BJ (cell line): ENCODE measurements at places on chromosomes 7 and 10.

DNA sequence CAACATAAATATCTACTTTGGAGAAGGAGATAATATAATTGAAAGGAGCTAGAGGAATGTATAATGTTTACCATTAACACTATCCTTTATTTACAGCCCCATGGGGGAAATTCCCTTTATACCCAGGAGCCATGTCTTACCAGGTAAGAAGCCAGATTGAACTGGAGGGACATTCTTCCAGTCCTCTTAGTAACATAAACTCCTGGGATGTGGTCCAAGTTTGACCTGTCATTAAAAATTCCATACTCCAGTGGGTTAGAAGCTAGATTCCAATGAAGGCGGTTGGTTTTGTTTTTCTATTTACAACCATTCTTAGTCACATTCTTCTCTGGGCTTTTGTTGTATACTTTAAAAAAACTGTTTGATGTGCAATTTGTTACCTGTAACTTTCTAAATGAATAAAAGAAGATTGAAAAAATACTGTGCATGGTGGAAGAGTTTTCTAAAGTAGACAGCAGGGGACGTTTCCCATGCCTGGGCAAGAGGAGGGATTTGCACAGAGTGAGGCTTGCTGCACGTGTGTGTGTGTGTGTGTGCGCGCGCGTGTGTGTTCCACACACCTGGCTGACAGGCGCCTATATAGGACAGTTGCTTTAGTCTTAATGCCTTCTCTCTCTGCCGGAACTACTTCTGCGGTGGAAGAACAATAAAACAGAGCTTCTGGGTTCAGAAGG is 2.0 kb downstream of the PLCE1 start:
- DNase-seq = no peak

DNA sequence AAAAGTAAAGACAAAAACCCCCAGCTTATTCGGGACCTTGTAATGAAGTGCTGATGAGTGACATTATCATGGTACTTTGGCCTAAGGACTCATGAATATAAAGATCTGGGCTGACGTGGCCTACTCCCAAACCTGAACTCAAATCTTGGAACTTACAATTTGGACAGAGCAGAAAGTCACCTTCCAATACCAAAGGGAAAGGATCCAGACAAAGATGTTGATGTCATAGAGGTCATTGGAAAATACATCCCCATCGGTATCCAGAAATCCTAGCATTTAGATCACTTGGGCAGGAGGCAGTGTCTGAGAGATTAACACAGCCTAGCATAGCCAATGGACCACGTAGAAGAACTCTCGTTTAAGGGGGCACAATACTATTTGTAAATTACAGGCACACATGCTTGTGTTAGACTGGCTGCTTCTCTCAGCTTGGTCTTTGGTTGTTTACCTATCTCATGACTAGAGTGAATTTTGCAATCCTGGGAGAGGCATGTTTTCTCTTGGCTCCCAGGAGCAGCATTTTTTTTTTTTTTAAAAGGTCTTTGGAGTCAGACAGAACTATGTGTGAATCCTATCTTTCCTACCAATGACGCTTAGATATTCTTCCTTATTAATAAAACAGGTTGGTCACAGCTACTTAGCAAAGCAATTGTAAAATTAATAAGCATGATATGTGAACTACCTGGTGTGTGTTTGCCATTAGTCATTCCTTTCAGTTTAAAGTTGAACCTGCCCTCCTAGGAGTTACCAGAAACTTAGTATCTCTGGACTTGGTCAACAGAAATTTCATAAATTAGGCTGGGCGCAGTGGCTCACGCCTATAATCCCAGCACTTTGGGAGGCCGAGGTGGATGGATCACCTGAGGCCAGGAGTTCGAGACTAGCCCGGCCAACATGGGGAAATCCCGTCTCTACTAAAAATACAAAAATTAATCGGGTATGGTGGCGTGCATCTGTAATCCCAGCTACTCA is 27.8 kb upstream of the MRPS33 start:
- no peak for DNase-seq

DNA sequence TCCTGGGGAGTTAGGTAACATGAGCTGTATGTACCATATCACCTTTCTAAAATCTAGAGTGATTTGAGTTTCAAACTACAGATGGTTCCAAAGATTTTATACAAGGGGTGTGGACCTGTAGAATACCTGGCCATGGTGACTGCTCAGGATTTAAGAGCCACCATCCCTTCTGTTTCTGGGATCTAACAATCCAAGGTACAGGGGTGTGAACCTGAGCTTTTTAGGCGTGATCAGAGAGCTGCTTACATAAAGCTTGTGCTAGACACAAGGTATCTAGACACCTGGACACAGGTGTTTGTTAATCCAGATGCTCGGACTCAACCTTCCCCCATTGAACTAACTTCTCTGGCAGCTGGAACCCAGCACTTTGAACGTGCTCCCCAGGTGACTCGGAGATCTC is 516.4 kb downstream of the RPS24 start:
- DNase-seq = no peak

- no peak for DNase-seq
These were observed 258.9 kb upstream of the PPP2R2D start for GRCh38 chr10:131641898-131642297.

DNA sequence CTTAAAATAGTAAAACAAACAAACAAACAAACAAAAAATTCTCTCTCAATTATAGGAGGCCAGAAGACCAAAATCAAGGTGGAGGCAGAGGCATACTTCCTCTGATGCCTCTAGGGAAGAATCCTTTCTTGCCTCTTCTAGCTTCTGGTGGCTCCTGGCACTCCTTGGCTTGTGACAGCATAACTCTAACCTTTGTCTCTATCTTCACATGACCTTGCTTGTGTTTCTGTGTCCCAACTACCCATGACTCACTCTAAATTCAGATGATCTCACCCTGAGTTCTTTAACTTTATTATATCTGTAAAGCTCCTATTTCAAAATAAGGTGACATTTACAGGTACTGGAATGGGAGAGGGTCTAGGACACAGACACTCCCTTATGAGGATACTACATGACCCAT is 88.3 kb upstream of the ANTXRL start:
- no peak for DNase-seq

- no peak for DNase-seq
These were observed 21.0 kb upstream of the GNA12 start for GRCh38 chr7:2864999-2865670.

GRCh38 chr10:75655791-75656451 is 224.5 kb downstream of the LRMDA start:
- DNase-seq = no peak

GRCh38 chr10:72087969-72088888 is at the start of gene SPOCK2:
Gene SPOCK2, minus strand, starts transcription at chr10:72088551. Its CDS starts 223 bp downstream, at chr10:72088328.
- DNase-seq = no peak

- DNase-seq = no peak
These were observed 2.5 kb downstream of the FZD1 start for GRCh38 chr7:91266689-91267090.

GRCh38 chr10:132516771-132517725 is 20.5 kb upstream of the INPP5A start:
- DNase-seq = peak; percentile 95

GRCh38 chr7:137421366-137421765 is 77.8 kb upstream of the PTN start:
- no peak for DNase-seq

- DNase-seq = no peak
These were observed 230.3 kb downstream of the INHBA start for GRCh38 chr7:41472427-41473125.

- DNase-seq = no peak
These were observed 7.8 kb downstream of the LIPF start for GRCh38 chr10:88672041-88672440.

DNA sequence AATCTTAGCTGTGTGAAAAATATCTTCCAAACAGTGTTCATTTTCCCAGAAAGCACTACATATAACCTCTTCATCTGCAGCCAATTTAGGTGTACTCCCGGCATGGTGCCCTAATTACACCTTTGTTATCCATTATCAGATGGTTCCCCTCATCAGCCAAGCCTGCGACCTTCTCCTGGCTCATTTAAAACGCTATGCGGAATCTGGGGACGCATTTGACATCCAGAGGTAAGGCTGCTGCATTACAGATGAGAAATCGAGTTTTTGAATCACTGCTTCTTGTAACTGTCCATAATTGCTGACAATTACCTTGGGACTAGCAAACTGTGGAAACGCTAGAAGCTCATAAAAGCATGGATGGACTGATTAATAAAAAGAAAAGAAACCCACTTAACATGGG is 109.5 kb downstream of the PARP12 start:
- no peak for DNase-seq

DNA sequence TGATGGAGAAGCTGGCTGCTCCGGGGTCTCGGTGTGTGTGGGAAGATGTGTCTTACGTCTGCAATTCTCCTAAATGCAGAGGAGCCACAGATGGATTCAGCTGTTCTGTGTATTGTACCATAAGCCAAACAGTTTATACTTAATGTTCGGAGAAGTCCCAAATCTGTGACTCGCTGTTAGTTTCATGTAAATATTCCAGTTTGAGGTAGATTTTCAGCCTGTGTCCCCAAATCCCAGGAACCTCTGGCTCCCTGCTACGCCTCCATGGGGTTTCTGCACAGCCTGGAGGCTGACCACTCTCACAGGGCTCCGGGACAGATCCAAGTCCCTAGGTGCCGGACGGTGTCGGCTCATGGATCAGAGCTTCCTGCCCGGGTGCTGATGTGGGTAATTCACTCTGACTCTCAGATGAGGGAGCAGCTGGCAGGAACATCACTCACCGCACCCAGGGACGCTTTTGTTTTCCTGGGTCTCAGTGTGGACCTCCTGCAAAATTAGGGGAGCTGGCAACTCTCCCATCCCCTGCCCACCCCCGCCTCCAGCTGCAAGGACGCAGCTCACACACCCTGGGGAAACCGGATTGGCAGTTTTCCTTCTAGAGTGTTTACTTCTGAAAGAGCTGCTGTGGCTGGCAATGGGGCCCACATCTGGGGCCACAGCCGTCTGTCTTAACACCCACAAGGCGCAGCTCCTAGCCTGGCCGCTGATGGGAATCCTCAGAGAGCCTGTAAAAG is 421.1 kb upstream of the FOXK1 start:
- no peak for DNase-seq

- no peak for DNase-seq
These were observed 34.5 kb downstream of the LHPP start for GRCh38 chr10:124496150-124496549.

DNA sequence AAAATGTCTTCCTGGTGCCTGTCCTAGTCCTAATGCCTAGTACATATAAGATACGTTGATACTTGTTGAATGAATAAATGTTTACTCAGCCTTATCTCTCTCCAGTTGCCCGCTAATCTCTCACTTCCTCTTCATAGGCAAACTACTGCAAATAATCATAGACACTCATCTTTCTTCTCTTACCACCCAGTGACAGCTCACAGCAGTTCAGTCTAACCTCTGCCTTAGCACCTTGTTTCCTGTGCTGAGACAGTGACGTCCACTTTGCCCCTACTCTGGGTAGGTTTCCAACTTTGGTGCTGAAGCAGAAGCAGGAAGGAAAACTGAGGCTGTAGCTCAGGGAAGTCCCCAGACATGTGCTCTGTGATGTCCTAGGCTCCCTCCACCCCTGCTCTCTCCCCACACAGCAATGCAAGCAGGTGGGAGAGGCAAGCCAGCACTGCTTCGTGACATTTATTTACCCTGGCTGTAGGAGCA is 45.5 kb upstream of the RHOBTB1 start:
- no peak for DNase-seq

DNA sequence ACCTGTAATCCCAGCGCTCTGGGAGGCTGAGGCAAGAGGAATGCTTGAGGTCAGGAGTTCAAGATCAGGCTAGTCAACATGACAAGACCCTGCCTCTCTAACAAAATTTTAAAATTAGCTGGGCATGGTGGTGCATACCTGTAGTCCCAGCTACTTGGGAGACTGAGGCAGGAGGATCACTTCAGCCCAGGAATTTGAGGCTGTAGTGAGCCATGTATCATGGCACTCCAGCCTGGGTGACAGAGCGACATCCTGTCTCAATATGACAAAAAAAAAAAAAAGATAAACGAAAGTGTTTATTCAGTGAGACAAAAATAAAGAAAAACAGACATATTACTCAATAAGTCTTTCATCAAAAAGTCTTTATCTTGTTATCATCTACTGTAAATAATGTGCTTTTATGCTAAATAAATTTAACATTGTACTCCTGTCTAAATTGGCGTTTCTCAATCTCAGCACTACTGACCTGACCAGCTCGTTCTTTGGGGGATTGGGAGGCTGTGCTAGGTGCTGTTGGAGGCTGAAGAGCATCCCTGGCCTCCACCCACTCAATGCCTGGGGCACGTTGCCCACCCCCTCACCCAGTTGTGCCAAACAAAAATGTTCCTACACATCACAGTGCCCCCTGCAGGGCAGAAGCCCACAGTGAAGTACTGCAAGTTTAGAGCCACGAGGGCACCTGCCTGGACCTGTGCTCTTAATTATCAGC is 57.7 kb downstream of the NCAPG2 start:
- no peak for DNase-seq

DNA sequence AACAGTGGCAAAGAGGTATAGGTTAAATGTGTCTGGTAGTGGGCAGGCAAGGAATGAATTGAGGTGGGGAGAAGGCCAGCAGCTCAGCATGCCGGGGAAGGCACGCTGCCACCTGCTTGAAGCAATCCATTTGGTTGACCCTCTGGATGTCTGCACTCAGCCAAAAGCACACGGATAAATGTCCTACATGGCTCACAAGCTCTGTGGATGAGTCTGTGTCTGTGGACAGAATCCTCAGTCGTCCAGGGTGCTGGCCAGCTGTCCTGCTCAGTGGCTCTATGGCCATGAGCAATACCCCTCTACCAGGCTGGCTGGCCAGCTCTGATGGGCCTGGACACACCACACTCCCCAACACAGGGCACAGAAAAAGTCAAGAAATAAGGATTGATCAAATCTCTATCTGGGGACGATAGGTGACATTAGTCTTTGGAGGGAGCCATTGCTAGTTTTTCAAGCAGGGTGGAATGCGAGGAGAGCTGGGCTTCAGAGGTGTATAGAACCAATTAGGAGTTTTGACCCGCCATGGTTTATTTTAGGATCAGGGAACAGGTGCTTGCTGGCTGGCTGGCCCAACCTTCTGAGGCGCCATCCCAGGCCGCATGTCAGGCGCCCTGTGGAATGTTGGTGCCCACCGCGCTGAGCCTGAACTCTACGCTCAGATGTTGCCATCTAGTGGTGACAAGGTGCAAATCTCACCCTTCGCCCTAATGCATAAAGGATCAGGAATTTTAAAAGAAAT is 493.4 kb downstream of the TNS3 start:
- DNase-seq = no peak

- DNase-seq = no peak
These were observed 120.3 kb downstream of the FOXP2 start for GRCh38 chr7:114534953-114535352.

- DNase-seq = no peak
These were observed 24.7 kb downstream of the ELN start for GRCh38 chr7:74052628-74053027.

GRCh38 chr10:123537188-123537961 is 128.8 kb upstream of the GPR26 start:
- DNase-seq = no peak

DNA sequence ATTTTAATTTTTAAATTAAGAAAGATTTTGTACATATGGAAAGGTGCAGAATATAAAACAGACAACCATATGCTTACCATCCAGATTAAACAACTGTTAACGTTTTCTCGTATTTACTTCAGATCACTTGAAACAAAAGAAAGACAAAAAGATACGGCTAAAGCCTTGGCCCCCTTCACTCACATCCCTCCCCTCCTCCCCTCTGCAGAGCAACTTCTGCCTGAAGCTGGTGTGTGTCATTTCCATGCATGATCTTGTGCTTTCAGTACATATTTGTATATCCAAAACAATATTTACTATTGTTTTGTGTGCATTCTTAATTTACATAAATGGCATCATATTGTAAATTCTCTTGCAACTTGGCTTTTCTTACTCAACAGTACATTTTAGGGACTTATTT is 68.5 kb upstream of the ANKRD1 start:
- no peak for DNase-seq

- DNase-seq = no peak
These were observed 10.6 kb downstream of the DBF4 start for GRCh38 chr7:87886875-87887274.

- no peak for DNase-seq
These were observed 167.8 kb downstream of the HDAC9 start for GRCh38 chr7:18663321-18663720.
